ENCODE measurements at places on chromosomes 13 and 19.

DNA sequence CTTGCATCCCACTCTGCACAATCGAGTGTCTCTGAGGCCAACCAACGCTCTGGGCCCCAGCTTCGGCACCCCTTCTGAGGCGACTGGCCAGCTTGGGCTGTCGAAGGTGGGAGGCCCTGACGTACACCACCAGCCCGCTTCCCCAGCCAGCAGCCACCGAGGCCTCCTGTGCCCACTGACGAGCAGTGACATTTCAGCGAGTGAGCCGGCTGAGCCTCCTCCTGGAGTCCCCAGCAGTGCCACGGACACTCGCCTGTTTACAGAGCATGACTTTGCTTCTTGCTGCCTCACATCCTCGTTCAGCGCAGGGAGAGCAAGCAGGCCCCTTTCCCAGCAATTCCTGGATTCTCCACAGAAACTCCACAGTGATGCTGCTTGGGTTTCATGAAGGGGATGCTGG, 240.2 kb upstream of the MAB21L1 start:
- no peak for DNase-seq

DNA sequence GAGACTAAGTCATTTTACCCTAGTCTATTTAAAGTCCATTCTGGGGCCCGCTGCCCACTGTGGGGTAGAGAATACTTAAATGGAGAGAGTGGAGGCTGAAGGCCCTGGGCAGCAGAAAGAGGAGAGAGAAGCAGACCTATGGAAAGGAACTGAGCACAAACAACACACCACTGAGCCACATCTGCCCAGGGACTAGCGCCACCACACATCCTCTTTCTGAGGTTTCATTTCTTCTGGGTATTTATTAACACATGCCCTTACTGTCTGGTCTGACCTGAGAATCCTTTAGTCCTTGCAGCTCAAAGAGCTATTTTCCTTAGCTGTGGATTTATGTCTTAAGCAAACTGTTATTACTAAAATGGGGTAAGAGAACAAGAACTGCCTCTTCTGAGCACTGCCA, 154.0 kb downstream of the NALCN start:
- no peak for DNase-seq

GRCh38 chr13:114145722-114146121, 13.3 kb upstream of the RASA3 start:
- no peak for DNase-seq

- DNase-seq: peak; percentile 43
Measured at GRCh38 chr19:18317961-18318800, 4.7 kb downstream of the LSM4 start.

- no peak for DNase-seq
Measured at GRCh38 chr13:51758691-51759090, 45.3 kb downstream of the DHRS12 start.

DNA sequence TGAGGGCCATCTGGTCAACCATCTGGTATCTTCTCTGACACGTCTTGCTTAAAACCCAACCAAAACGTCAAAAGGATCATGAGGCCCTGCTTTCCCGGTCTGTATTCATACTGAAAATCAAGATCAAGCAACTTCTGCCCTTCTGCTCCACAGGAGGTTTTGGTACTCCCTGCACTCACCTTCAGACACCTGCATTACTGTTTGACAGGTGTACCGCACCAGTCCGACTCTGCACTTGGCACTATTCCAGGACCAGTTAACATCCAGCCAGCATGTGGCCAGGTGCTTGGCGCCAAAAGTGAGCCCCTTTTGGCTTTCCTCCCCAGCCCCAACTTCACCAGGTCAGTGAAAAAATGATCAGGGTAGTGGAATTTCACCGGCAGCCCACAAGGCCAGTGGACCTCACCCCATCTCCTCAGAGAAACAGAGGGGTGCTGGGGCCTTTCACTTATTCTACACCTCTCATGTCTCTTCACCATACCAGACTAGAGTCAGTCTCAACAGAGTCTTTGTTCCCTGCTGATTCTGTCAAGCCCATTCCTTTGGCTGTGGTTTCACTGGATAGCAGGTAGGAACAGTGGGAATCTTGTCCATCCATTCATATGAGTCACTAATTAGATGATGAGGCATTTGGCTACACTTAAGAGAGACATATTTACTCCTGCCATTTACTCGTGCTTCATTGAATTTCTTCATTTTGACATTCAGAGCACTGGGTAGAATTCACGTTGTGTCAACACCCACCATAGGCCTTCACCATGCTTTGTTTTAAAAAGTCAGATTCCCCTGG, 85.3 kb downstream of the ZNF726 start:
- no peak for DNase-seq

DNA sequence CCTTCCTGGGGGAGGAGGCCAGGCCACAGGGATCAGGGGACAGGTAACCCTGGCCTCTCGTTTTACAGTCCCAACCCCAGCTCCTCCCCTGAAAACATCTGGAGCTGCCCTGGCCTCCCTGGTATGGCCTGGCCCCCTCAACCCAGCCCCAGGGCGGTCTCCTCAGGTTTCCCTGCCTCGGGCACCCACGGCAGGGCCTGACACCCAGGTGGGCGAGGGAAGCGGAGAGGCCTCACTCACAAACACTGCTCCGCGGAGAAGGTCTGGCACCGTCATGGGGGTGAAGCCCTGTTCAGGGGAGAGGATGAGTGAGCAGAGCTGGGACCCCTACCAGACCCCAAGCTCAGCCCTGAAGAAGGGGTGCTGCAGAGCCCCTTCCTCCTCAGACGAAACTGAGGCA, 6.5 kb upstream of the CCER2 start:
- DNase-seq: no peak

DNA sequence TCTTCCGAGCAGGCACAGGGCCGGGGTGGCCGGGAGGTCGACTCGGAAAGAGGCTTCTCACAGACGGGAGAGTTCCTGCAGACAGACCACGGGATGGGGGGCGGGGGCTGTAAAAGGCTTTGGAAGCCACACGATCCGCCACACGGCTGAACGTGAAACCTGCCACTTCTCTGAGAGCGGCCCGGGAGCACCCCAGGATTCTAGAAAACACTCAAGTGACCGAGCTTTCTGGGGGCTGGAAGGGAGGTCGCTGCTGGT, 15.6 kb upstream of the SLC39A3 start:
- no peak for DNase-seq

Measured in activated T-cell treated with anti-CD3 and anti-CD28 coated beads for 1 hour (primary cell).